Activated effector memory CD4-positive, alpha-beta T cell treated with anti-CD3 and anti-CD28 coated beads, Interleukin-2, amount 50 U/mL, for 16 hours (primary cell): ENCODE measurements at places on chromosomes 3 and 15.

DNA sequence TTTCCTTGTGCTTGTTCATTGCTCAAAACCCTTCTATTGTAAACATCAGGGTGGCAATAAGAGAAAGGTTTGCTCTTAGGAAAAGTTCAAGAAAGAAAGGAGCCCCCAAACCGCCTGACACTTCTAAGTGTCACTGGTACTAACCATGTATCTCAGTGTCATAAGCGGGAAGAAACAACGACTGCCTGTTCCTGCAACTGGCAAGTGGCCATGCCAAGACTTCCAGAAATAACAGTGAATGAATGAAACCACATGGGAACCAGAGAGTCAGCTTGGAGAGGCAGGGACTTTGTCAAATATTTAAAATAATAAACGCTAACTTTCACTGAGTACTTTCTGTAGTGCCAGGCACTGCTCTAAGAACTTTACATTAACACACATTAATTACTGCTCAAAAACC is 1.1 kb downstream of the PLSCR2 start:
- no peak for DNase-seq

DNA sequence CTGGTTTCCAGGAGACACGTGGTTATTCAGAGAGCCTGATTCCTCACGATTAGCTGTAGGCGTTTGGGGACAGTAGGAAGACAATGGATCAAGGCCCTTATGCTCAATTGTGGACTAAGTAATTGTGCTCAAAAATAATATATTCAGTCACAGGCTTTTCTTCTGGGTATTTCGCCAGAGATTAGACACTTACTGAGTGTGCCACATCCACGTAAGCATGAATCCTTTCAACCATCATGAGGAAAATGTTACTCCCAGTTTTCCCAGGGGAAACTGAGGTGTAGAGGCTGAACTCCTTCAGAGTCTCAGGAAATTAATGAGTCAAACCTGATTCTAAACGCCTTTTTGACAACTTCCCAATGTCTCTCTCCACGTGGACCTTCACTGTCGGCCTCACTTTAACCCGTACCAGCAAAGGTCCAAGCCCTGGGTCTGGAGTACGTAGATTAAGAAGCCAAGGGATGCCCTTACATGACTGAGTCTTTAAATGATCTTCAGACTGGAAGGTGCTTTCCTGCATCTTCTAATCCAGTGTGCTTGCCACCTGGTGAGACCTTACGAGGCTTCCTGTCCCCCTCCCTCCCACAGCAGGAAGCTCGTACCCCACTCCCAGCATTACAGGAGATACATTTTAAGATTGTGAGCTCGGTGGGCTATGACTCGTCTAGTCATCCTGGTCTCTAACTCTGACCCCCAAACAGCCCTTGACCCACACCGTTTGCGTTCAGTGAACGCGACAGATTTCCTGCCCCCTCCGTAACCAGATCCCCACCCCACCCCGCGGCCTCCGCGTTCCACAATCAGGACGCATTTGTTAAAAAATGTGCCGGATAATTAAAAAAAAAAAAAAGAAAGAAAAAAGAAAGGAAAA is 1.7 kb downstream of the PKM start:
- peak; percentile 77 for DNase-seq

DNA sequence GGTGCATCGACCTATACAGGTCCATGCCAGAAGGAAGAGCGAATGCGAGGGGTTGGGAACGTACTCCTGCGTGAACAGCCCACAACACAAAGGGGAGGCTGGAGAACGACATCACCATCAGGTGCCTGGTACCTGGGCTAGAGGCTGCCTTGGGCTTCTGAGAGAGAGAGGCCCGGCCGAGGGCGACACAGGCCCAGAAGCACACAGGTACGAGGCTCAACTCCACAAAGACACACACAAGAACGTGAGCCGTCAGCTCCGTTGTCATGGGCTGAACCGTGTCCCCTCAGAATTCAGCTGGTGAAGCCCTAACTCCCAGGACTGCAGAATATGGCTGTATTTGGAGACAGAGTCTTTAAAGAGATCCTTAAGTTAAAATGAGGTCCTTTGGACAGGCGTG is 134.3 kb downstream of the ATP10A start:
- no peak for DNase-seq

DNA sequence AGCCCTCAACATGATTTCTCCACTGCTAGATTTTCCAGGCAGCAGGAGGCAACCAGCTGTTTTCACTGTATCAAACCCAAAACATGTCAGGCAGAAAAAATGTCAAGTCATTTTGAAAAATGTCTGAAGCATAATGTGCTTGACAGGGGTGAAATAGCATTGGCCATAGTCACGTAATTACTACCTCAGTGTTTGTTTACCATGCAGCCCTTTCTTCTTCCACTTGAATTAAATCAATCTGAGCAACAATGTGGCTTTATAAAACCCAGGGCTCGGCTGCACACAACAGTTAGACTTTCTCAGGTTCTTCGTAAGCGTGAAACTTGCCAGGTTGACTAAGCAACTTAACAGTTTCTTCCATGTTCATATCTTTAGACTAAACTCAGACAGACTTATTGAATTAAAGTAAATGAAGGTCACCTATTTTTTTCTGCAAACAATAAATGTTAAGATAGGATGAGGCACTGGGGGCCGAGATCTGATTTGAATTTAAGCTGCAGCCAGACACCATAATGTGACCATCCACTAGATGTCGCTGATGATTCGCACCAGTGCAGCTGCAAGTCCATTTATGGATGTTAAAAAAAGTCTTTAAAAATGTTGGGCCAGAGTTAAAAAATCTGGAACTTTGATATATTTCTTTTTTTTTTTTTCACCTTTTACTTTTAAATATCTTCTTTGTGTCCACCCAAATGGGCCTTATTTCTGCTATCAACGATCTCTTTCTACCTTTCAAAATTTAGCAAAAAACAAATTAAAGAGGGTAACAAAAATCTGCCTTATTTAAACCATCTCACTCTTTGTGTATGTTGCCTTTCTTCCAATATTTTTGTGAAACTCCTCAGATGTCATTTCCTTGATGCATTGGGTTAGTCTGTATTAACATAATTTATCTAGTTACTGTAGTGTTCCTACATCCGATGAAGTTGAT is 305.9 kb downstream of the CACNA2D3 start:
- peak; percentile 64 for DNase-seq

GRCh38 chr15:85443046-85443445 is 62.6 kb downstream of the AKAP13 start:
- DNase-seq: no peak

- DNase-seq: no peak
These were observed 167.0 kb upstream of the UBE2E2 start for GRCh38 chr3:23035927-23036640.

DNA sequence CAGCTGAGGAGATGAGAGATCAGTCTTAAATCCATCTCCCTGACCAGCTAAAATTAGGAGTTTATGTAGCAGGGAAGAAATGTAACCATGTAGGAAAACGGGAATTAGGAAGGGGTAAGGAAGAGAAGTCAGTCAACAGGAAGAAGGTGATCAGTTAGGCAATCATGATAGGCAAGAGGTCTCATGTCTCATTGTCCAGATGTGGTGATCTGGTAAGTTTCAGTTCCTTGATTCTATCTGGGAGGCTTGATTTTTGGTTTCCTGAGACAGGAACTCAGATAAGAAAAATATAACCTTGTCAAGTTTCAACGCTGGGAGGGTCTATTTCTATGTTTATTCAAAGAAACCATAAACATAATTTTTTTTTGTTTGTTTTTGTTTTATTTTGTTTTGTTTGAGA is 40.3 kb upstream of the TBC1D5 start:
- DNase-seq: no peak

DNA sequence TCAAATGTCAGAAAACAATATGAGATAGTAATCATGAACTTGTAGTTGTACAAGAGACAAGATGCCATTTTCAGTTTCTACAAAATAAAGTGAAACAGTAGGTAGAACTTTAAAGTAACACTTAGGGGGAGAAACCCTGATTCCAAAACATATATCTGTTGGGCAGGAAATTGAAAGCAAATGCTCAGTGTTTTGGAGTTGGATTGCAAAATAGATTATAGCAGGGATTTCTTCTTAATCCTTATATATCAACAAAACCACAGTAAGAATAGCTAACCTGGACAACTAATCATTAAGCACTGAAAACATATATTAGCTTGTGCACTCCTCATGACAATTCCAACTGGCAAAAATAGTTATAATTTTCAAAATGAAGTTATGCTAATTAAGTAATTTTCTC is 46.9 kb downstream of the COMMD2 start:
- no peak for DNase-seq

GRCh38 chr3:53114011-53114400 is 16.2 kb downstream of the RFT1 start:
- DNase-seq: peak; percentile 90

DNA sequence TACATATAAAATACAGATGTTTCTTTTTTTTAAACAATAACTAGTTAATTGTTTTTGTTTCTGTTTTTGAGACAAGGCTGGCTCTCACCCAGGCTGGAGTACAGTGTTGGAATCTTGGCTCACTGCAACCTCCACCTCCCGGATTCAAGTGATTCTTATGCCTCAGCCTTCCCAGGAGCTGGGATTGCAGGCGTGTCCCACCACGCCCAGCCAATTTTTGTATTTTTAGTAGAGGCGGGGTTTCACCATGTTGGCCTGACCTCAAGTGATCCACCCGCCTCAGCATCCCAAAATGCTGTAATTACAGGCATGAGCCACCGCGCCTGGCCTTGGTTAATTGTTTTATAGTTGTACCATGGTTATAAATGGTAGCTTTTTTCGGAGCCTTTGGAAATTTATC is 72.3 kb downstream of the PIAS1 start:
- no peak for DNase-seq

GRCh38 chr3:177119829-177120228 is 77.5 kb downstream of the TBL1XR1 start:
- DNase-seq: no peak

DNA sequence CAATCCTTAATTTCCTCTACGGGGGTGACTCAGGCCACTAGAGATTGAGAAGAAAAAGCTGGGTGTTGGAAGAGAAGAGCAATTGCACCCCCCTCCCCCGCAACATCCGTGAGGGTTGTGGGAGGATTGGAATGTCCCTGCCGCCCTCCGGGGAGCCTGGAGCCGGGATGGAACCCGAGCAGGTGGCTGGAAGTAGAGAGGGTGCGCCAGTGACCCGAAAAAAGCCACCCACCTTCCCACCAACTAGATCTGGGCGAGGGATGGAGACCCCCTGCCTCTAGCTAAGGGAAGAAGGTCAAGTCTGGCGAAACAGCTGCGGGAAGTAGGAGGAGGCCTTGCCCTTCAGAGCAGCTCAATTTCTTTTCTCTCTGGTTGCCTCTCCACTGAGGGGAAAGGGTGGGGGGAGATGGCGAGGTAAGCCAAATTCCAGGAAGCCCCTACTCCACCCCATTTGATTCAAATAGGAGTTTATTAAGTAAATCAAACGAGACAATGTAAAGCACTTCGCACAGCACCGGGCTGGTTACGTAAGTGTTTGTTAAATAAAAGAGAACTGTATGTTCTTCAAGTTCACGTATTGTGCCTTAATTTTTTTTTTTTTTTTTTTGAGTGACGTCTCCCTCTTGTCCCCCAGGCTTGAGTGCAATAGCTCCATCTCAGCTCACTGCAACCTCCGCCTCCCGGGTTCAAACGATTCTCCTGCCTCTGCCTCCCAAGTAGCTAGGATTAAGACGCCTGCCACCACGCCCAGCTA is 1.1 kb upstream of the WWTR1 start:
- no peak for DNase-seq

- no peak for DNase-seq
These were observed 108.4 kb downstream of the GHSR start for GRCh38 chr3:172339892-172340291.

GRCh38 chr3:107366766-107367165 is 10.5 kb upstream of the CCDC54 start:
- DNase-seq: no peak

- no peak for DNase-seq
These were observed 81.5 kb downstream of the MB21D2 start for GRCh38 chr3:192835818-192836815.

- no peak for DNase-seq
These were observed 1.6 kb upstream of the CTSH start for GRCh38 chr15:78946493-78946892.

- peak; percentile 66 for DNase-seq
These were observed 543 bp downstream of the MEF2A start for GRCh38 chr15:99566157-99566897.

- no peak for DNase-seq
These were observed 135.9 kb downstream of the P2RY1 start for GRCh38 chr3:152970851-152971250.

DNA sequence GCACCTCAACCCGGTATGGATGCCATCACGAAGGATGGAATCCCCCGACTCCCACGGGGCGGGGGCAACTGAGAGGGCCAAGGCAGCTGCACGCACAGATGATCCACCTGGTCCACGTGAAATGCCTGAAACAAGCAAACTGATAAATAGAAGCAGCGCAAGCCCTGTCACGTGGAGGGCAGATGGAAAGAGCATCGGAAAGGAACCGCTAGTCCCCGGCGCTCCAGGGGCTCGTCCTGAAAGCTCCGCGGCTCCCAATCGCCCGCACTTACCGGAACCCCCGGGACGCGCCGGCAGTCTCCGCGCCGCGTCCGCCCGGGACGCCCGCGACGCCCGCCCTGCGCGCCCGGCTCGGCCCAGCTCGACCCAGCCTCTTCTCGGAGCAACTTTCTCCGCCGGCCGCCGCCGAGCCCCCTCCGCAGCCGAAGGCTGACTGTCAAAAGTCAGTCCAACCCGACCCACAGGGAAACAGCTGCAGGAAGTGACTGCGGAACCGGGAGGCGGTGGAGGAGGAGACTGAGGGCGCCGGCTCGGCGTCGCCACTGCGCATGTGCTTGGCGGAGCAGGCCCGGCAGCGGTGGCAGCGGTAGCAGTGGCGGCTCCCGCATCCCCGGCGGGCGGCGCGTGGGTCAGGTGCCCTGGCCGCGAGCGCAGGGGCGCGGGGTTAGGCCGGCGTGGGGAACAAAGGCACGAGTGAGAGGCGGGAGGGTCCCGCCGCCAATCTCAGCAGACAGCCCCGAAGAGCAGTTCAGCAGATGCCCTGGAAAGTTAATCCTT is at the start of gene ZMAT3:
Gene ZMAT3 (minus strand): TSS at position 487 of the 777 bp plus-strand sequence. CDS start 4,057 bp downstream, outside the sequence.
- DNase-seq: peak; percentile 95

GRCh38 chr3:73933585-73933984 is 308.8 kb upstream of the PDZRN3 start:
- DNase-seq: no peak

- no peak for DNase-seq
These were observed 86.0 kb upstream of the ALDH1L1 start for GRCh38 chr3:126266291-126266840.

GRCh38 chr3:25592510-25592968 is 72.2 kb downstream of the TOP2B start:
- DNase-seq: no peak

- peak; percentile 87 for DNase-seq
These were observed at the start of gene SLC30A4 for GRCh38 chr15:45522328-45523165. SLC30A4 (minus strand) TSS chr15:45522755; CDS start chr15:45522354, 401 bp downstream.

GRCh38 chr3:61776390-61776789 is 215.0 kb downstream of the PTPRG start:
- DNase-seq: no peak
